Transverse colon (tissue), 4 donors: ENCODE measurements at places on chromosomes 3 and 15.

DNA sequence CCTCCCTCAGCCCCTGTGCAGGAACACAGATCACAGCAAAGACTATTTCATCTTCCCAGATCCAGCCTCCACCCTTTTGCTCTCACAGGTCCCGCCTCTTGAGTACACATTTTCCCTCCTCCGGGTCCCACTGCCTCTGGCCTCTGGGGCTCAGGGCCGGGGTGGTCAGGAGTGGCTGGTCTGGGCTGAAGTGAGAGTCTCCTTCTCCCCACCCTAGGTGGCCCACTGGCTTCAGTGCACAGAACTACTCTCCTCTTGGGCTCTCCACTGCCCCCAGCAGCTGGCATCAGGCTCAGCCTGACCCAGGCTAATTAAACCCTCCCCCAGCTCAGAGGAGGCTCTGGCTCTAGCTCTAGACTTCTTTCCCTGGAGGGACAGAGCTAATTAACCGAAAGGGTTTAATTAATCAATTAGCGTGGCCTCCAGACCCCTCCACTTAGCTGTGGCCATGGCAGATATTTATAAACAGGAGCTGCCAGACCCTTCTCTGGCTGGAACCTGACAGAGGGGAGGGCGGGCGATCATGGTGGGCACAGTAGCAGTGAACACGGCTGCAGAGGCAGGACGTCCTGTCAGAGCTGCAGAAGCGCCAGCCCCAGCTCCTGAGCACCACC lies 15.1 kb downstream of the DUSP7 start:
- no peak for DNase-seq

DNA sequence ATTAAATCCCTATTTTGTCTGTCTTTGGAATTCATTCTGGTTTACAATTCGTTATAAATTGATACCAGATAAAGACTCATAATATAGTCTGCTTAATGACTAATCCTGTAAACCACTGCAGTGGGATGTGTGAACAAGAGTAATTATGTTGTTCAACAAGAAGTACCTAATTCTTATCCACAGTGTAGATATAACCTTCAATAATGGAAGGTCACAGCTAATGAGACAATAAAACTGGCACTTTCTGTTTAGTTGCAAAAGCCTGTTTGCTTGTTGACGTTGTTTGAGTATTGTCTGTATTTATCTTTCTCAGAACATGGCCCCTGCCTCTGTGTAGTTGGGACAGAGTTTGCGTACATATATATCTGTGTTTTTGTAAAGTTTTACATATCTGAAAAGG lies 26.7 kb downstream of the PIAS1 start:
- DNase-seq: no peak

DNA sequence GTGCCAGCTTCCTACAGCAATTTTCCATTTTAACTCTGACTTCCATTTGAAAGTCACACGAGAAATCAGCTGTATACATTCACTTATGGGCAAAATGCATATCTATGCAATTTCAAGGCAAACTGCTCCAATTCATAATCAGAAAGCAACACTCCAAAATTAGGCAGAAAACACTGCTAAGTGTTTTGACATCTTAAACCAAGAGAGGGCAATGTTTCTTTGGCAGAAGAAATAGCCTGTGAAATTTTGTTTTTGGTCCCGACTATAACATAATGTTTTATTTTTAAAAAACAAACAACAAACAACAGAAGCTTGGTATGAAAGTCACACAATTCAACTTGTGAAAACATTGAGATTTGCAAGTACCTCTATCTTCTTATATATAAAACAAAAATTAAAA lies 42.6 kb downstream of the GOLIM4 start:
- DNase-seq: no peak

DNA sequence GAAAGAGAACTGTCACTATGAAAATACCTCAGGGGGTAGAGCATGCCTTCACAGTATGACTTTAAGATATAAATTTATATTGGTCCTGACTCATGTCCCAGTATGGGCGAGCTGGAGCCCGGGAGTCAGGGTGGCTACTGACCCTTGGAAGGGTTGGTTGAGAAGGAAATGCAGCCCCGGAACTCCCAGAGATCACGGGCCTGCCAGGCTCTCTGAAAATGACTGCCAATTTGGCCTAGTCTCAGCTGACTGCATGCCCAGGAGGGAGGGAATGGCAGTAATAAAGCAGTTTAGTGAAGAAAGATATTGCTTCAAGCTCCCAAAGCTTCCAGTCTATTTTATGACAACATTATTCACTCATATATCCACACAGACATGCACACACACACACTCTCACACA lies 299.0 kb downstream of the NR2F2 start:
- peak; percentile 9 for DNase-seq

- no peak for DNase-seq
Measured at GRCh38 chr15:72562386-72562785, 88.3 kb downstream of the ARIH1 start.

DNA sequence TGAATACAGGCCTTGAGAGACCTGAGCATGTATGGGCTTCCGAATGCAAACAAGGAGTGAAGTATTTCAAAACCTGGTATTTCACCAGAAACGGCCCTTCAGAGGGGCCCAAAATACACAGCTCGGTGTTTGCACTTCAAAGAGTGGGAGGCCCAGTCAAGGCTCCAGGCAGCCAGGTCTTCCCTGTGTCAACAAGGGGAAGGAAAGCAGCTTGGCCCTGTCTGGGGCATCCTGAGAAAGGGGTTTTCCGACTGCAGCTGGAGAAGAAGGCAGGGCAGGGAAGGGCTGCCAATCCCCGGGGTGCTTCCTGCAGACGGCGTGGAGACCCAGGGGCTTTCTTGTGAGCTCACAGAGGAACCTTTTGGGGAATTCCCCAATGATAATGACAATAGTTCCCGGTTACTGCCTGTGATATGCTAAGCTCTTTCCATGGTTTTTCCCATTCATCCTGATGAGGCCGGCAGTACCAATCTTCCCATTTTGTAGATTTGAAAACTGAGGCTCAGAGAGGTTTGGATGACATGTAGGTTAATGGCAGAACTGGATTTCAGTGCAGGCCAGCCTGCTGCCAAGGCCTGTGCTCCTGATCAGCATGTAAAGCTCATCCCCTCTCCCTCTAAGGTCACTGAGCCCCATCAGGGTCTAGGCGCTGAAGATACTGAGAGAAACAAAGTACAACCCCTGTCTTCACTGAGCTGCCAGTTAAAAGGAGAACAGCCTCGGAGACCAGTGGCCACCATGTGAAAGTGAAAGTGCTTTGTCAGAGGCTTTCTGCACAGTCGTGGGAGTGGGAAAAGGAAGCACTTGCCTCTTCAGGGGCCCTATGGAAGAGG lies 43.0 kb upstream of the TLE3 start:
- DNase-seq: no peak

GRCh38 chr3:123314359-123315270 lies 112.9 kb downstream of the SEC22A start:
- DNase-seq: no peak

DNA sequence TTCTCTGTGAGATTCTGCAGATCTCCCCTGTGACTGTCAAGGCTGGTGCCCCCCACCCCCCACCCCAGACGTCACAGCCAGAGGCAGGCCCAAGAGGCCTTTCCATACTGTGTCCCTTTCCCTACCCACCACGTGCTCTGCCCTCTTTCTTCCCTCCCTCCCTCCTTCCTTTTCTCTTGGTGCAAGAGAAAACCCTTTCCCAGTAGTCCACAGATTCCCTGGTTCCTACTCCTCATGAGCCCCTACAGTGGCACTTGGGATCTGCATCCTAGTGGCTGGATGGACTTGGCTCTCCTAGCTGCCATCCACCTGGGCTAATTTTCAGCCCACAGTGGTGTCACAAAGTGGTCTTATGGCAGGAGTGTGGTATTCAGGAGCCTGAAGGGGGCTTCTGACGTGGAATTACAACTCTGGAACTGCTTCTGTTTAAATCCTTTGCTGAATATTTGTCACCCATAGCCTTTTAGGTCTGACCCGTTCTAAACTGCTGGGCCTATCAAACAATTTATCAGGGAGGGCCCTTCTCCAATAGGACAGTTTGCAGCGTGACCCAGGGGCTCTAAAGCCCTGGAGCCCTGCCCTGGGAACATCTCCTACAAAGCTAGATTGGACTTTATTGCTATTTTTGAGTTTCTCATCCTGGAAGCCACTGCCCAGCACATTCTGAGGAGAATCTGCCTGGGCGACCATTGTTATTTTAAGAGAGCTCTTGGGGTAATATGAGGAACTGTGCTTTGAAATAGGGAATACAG lies 35.3 kb downstream of the KLF13 start:
- no peak for DNase-seq

DNA sequence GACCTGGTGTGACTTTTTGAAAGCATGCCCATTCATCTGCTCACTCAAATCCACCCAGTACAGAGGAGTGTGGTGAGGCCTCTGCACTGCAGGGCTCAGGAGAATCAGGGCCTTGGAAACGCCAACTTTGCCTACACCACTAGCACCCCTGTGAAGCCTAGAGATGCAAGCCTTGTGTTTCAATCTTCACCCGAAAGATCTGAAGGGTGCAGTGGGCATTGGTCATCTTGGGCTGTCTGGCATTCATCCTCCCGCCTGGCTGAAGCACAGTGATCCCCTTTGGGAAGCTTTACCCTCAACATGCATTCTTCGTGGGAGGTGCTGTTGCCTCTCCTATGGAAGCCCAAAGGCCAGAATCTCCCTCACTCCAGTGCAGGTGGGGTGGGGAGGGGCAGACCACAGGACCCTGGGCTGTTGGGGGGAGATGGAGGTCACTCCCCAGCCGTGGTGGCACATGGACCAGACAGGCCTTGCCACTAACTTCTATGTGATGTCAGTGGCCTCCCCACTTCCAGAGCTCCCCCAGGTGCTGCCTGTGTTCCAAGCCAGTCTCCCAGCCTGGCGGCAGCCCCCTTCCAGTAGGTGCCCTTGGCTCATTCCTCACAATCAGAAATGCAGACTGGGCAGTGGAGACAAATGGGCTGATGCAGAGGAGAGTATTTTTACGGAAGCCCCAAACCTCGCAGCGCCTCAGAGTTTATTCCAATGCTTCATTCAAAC lies 92.5 kb downstream of the ADAMTS17 start:
- DNase-seq: no peak

GRCh38 chr3:8629151-8630021 lies 15.2 kb downstream of the SSUH2 start:
- peak; percentile 86 for DNase-seq

DNA sequence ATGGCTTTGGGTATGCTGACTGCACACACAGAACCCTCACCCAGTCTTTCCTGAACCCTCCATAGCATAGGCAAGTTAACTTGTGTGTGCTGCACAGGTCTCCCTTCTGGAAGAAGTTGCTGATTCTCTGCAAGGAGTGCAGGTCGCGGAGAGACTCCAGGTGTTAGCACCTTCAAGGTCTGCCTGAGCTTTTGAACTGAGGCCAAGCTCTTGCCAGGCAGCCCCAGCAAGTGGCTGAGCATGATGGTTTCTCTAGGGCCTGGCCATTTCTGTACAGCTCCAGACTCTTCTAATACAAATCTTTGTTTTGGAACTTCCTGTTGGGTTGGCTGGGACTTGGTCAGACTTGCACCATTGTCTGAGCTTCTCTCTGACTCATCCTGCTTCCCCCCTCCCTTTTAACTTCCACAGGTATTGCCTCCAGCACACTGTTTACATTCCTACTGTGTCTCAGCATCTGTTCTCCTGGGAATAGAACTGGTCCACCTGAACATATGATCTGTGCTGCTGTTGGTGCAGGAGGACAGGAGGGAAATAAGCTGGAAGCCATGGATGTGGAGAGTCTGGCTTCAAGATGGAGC lies 53.3 kb downstream of the KY start:
- DNase-seq: no peak

DNA sequence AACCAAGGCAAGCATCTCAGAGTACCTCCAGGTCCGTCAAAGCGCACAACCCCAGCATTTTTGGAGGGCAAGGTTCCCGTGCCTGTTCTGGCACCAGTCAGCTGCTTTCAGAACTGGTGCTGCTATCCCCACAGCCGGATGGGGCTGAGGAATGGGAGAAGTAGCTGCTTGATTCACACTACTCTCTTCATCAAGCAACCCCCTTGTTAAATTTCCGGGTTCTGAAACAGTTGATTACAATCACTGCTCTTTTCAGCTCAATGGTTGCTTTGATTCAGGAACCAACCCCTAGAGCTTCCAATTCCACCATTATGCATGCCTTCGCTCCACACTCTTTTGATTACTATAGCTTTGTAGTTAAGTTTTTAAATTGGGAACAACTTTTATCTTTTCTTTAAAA lies 12.3 kb upstream of the UBA7 start:
- no peak for DNase-seq

GRCh38 chr3:102057781-102058421 lies 208.6 kb downstream of the NFKBIZ start:
- no peak for DNase-seq

DNA sequence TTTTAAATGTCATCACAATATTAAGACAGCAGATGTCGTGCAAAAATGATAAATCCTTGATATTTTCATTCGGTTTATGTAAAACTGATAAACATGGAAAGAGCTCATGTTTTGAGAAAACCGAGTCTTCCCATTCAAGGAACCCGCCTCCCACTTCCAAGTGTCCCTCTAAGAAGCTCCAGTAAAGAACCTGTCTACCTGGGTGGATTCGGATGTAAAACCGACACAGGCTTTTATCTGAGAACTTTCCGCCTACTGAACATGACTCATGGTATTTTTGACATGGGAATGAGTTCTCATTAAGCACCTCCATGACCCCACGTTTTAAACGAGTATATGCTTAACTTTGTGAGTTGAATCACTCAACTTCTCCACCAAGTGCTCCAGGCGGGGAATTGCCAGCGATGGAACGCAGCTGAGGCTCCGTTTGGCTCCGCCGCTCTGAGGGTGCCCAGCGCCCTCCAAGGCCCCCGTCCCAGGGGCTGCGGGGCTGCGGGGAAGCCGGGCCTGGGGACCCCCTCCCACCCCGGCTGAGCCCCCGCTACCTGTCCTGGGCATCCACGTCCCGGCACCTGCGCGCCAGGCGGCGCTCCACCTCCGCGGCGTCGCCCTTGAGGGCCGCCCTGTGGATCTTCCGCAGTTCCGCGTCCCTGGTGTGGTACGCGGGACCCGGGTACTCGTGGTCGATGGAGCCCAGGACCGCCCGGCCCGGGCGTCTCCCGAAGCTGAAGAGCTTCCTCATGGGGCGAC lies 119.9 kb downstream of the LMLN start:
- peak; percentile 9 for DNase-seq

GRCh38 chr3:121330118-121330517 lies 215.7 kb downstream of the POLQ start:
- no peak for DNase-seq

DNA sequence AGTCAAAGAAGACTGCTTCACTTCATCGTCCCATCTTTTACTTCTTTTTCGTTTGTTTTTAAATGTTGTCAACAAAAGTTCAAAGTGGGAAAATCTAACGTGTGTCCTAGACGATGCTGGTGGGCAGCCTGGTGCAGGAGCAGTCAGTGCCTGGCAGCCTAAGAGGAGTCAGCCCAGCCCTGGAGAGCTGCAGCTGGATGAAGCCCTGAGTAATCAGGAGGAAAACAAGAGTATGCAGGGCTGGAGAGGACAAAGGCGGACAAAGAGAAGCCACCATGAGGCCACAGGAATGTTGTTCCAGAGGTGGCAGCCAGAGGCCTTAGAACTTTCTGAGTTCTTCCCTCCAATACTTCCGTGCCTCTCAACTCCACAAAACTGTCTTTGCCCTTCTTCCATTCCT lies 5.7 kb downstream of the ADAMTS17 start:
- no peak for DNase-seq
